Dermis microvascular lymphatic vessel endothelial cell (primary cell): ENCODE measurements at places on chromosomes 2 and 18. TPM values are rescaled to one million over a fixed set of nuclear protein-coding genes. Genes with fewer than 3 reads are reported as not detected.

GRCh38 chr18:10490401-10491165, 35.2 kb upstream of the NAPG start:
- peak; percentile 10 for DNase-seq

DNA sequence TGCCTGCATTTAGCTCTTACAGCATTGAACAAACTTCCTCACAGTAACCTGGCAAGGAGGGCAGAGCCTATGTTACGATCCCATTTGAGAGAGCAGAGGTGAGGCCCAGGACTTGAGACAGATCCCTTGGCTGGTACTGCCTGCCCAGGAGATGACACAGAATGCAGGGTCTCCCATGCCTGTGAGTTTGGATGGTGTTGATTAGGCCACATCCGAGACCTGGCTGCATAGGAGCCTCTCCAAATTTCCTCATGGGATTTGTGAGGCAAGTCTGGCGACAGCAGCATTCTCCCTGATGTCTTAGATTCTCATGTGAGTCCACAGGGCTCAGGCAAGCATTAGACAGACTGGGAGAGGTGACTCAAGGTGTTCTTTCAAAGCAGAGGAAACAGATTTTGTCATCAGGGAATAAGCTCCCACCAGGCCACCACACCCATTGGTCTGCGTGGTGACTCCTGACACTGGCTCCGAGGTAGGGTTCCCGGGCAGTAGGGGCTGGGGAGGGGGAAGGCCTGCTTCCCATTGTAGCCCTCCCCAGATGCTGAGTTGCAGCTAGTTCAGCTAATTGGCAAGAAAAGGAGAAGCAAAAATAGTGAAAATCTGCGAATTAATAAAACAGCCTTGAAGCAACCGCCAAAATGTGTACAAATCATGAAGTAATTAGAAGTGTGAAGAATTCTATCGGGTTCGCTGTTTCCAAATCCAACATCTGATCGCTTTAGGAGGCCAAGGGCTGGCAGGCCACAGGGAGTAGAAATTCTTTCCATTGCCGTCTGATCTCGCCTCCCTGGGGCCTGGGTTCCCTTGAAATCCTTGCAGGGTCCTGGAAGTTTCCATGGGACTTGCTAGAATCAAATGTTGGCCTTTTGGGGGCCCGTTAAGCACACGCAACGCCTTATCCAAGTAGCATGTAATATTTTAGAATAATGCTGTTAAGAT, 68.0 kb downstream of the MAPK4 start:
- no peak for DNase-seq

DNA sequence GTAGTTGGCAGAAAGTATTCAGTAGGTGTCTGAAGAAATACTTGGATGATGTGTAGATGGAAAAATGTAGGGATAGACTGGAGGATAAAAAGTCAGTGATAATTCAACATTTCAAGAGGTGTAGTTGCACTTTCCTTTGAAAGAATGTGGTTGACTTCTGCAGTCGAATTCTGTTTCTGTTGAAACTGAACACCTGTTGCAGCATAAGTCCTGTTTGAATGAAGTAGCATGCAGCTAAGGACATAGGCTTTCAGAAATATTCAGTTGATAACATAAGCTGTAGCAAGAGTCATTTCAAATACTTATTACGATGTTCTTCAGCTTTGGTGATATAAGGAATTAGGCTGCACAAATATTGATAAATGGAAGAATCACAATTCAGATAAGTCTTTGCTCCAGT, 337.9 kb upstream of the LRRTM1 start:
- no peak for DNase-seq

GRCh38 chr2:168602846-168603401, 146.9 kb downstream of the CERS6 start:
- DNase-seq = no peak

The C2orf66 gene
- under 0.01 and 0.13 TPM in 2 replicates for total RNA-seq

The REG3A gene
- total RNA-seq = not detected in 2 replicates
